Stimulated activated CD4-positive, alpha-beta T cell treated with anti-CD3 and anti-CD28 coated beads, Interleukin-4, amount 100 ng/mL, for 4 hours (primary cell): ENCODE measurements at places on chromosomes 2 and 18.

- no peak for DNase-seq
Measured at GRCh38 chr2:3587432-3587831, 7.5 kb upstream of the COLEC11 start.

DNA sequence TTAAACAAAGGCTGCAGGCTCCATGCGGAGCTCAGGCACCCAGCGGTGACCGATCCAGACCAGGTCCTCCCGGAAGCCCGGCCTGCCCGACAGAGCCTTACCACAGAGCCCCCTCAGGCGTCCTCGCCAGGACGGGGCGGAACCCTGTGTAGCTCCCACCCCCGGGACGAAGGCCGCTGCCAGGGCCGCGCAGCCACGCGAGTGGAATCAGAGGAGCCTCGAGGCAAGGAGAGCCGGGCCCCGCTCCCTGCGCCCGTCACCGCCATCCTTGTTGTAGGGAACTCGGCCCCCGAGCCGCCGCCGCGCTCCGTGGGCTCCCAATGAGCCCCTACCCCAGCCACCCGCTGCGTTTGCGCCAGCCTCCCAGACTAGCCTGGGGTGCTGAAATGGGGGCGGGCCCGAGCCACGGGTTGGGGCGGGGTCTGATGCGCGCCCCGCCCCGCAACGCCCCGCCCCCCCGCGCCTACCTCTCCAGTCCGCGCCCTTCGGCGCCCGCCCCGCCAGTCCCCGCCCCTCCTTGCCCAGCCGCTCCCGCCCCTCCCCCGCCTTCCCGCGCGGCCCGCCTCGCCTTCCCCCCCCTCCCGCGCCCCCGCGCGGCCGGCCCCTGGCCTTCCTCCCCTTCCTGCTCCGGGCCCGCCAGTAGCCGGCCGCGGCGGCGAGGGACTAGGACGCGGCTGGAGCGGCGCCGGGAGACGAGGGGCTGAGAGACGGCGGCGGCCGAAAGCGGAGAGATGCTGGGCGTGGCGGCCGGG lies at the start of gene LIMS1:
Gene LIMS1 (plus strand): TSS at position 639 of the 752 bp plus-strand sequence. CDS start 93 bp downstream, at position 732.
- peak; percentile 82 for DNase-seq

GRCh38 chr2:217469203-217469810 lies 533.5 kb downstream of the TNS1 start:
- no peak for DNase-seq

GRCh38 chr18:11741505-11742145 lies 52.6 kb downstream of the GNAL start:
- DNase-seq, result no peak

GRCh38 chr2:238821391-238821790 lies 26.5 kb upstream of the TWIST2 start:
- no peak for DNase-seq

GRCh38 chr2:168849610-168850009 lies 40.6 kb downstream of the SPC25 start:
- no peak for DNase-seq

GRCh38 chr2:36137612-36138011 lies 218.0 kb upstream of the CRIM1 start:
- DNase-seq, result no peak

GRCh38 chr2:134718817-134719814 lies at the start of gene TMEM163:
Gene TMEM163, minus strand, starts transcription at chr2:134719000.
- DNase-seq, result peak; percentile 26

DNA sequence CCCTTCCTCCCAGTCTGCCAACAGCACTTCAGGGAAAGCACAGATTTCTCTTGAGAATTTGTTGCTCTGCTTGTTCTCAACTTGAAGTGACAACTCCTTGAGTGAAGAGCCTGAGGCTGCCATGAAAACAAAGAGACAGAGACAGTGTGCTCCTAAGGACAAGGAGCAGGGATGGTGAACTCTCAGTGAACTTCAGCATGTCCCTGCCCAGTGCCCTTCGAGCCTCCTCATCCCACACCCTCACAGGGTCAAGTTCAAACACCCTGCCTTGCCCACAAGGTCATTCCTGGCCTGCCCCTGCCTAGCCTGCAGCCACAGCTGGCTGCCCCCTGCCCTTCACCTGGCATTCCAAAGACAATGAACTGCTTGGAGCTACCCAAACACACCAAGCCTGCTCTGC lies 343.5 kb upstream of the KLHL29 start:
- DNase-seq, result no peak

GRCh38 chr2:241459520-241459919 lies 48.9 kb downstream of the STK25 start:
- no peak for DNase-seq

- no peak for DNase-seq
Measured at GRCh38 chr18:62939926-62940325, 224.6 kb downstream of the PHLPP1 start.

DNA sequence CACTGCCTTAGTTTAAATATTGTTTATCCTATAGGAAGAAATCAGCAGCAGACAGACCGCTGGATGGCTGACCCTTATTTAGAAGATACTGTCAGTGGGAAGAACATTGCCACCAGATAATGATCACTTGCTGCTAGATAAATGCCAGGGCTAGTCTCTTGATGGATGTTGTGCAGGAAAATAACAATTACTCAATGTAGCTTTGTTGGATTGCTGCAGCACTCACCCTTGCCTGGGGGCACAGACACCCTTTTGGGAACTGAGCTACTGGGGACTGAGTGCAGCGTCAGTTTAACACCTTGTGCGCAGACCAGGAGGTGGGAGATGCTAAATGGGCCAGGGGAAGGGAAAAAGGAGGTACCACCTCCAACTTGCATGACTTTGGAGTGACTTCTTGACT lies 64.2 kb upstream of the CAPN13 start:
- no peak for DNase-seq

DNA sequence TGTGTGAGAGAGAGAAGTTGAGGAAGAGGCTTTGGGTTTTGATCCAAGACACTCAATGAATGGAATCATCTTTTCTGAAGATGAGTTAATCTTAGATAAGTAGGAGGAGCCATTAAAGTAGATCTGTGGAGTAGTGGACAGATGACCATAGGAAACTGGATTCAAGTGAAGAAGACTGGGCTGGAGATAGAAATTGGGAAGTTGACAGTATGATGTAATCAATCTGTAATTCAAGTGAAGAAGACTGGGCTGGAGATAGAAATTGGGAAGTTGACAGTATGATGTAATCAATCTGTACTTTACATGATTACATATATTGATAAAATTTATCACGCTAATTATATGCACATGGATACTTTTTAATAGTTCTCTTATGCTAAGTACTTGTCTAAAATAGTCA lies 92.8 kb downstream of the PHLPP1 start:
- no peak for DNase-seq

DNA sequence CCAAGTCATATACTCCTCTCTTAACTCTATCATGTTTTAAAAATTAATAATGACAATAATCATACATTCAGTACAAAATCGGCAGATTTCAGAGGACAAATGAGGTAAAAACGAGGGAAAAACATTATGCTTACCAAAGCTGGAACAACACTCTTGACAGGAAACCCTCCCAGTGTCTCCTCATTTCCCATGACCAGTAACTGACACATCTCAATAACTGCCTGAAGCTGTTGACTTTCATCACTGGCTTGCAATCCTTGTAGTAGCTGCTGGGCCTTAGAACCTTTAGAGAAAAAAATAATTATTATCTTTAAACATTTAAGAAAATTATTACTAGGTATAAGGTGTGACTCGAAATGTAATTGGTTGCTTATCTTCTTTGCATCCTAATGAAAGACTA lies 103.6 kb downstream of the TRIP12 start:
- DNase-seq, result no peak

DNA sequence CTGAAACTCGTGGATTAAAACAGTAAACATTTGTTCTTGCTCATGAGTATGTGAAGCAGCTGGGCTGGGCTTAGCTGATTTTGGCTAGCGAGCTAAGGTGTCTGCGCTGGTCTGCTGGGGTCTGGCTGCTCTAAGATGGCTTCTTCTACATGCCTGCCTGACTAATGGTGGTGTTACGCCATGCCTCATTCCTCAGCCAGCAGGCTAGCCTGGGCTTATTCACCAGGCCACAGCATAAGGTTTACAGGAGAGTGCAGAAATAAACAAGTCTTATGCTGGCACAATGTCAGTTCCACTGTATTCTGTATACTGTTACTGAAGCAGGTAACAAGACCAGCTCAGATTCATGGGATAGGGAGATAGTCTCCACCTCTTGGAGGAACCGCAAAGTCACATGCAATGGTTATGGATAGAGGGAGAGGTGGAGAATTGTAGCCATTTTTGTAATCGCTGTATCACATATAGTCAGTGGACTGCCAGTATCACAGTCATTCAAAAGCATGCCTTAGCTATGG lies 80.0 kb downstream of the RHBDD1 start:
- DNase-seq, result no peak

DNA sequence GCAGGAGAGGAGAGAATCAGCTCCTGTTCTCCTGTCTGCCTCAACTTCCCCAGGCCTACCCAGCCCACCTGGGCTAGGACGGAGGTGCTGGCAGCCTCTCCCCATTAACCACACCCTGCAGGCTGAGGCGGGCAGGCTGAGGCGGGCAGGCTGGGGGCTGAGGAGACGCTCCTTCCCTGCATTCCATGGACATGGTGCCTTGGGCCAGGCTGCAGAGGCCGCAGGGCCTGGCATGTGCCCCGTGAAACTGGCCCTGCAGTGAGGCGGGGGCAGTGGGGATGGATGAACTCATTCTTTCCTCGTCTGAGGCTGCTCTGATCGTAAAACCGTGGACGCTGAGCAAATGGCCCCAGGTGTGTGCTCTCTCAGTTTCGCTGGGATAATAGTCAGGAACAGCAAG lies 84.7 kb upstream of the LAPTM4A start:
- no peak for DNase-seq

DNA sequence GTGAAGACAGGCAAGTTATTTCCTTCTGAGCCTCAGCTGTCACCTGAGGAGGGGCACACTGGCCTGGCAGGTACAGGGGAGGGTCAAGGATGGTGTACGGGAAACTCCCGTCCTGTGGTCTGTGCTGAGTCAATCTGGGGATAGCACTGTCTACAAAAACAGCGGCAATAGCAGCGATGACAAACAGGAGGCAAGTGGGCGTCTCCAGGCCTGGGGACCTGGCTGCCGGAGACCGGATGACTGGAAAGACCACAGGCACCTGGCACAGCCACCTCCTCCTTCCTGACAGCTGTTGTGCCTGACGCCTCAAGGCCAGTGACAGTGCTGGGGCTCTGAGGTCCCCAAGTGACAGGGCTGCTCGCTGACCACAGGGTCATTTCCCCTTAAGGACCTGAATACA lies 202.1 kb upstream of the HS6ST1 start:
- DNase-seq, result no peak

DNA sequence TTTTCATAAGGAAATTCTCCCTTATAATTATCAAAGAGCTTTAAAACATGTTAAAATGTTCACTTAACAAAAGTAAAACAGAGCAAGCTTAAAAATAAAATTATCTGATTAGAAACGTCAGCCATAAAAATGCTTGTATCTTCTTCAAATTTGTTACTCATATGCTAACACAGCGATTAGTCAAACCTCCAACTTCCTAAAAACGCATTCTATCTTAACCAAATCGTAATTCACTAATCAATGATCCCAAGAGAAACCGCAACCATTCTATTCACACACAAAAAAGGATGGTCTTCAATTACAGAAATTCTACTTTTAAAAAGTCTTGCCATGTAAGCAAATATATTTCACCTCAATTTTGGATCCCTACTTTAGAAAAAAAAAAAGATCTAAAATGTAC lies 1.9 kb downstream of the STK17B start:
- no peak for DNase-seq

- DNase-seq, result no peak
Measured at GRCh38 chr2:137161250-137161649, 395.9 kb downstream of the THSD7B start.

GRCh38 chr2:11809586-11810236 lies 63.3 kb downstream of the LPIN1 start:
- DNase-seq, result no peak

- no peak for DNase-seq
Measured at GRCh38 chr2:223635080-223635479, 32.9 kb upstream of the SCG2 start.

DNA sequence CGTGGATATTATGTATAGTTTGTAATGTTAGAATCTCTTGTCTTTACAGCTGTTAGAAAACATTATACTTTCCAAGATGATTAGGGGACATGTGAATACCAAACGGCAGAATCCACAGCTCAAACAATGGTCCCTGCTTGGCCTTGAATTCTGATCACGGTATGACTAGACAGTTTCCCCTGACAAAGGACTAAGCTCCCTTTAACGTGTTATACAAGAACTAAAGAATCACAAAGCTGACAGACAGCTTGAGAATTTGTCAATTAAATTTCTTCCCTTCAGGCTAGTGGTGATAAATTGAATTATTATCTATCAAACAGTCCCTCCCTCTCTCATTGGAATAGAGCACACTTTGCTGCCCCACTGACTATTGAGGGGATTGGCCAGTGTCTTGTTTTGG lies 359.2 kb upstream of the ID2 start:
- DNase-seq, result no peak

DNA sequence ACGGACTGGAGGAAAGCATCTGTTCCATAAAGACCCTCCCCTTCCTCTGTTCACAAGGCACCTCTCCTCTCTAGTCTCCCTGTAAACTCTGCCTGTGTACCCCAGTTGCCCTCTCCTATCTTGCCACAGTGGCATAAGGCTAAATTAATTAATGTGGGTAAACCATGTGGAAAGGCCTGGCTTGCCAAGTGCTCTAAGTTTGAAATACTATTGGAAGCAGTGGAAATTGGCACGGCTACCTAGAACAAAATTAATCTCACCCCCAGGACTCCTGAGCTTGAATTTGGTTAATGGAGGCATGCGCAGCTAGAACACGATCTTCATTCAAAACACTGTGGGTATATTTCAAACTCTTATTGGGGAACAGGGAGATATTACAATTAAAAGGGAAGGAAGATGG lies 19.2 kb upstream of the SLC14A2 start:
- no peak for DNase-seq

DNA sequence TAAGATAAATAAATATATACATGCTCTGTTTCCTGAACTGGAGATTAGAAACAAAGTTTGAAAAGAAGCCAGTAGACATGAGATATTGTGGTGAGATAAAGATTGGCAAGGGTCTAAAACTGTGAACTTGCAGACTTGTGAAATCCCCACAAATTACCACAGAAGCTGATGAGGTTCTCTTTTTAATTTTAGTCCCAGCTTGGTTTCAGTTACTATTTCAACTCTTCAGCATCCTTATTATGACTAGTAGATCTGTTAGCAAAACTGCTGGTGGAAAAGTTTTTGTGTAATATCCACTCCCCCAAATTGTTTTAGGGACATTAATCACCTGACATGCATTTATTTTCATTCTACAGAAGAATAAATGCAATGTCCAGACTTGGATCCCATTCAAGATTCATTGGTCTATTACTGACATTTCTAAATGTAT lies 20.8 kb downstream of the RASGRP3 start:
- no peak for DNase-seq

GRCh38 chr18:32362484-32362883 lies 108.2 kb downstream of the GAREM1 start:
- no peak for DNase-seq

DNA sequence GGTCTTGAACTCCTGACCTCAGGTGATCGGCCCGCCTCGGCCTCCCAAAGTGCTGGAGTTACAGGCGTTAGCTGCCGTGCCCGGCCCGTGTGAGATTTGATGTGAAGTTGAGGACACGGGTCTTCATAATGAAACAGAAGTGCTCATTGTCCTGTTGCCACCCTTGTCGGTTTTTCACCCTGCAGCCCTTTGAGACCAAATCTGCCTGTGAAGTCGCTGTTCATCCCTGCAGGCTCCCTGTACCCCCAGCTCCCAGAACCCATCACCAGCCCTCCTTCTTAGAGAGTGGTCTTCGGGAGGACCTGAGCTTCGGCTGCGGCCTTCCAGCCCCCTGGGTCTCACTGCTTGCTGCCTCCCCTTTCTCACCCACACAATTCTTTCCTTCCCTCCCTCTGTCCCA lies 325.2 kb downstream of the GBX2 start:
- no peak for DNase-seq

GRCh38 chr2:232880764-232881351 lies 10.8 kb downstream of the SNORC start:
- DNase-seq, result no peak
